ENCODE measurements at places on chromosomes 3 and 15.

GRCh38 chr3:11631820-11632219, 11.9 kb downstream of the VGLL4 start:
- DNase-seq, result no peak

DNA sequence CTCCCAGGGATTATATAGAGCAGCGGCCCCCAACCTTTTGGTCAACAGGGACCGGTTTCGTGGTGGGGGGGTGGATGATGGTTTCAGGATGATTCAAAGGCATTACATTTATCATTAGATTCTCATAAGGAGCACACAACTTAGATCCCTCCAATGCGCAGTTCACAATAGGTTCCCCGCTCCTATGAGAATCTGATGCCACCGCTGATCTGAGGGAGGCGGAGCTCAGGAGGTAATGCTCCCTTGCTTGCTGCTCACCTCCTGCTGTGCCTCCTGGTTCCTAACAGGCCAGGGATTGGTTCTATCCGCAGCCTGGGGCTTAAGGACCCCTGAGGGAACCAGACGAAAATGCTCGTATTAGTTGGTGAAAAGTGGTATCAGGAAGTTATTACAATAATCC, 1.3 kb upstream of the HACD2 start:
- DNase-seq, result peak; percentile 65

GRCh38 chr15:80579611-80580010, 115.5 kb upstream of the ABHD17C start:
- DNase-seq, result no peak

GRCh38 chr15:69039516-69040225, 25.2 kb downstream of the NOX5 start:
- DNase-seq, result no peak

GRCh38 chr15:38714309-38715072, 149.9 kb upstream of the RASGRP1 start:
- no peak for DNase-seq
